Activated T-cell treated with anti-CD3 and anti-CD28 coated beads, Interleukin-2, amount 50 U/mL, for 72 hours (primary cell): ENCODE measurements at places on chromosomes 6 and 20. TPM values are rescaled to one million over a fixed set of nuclear protein-coding genes. Genes with fewer than 3 reads are reported as not detected.

DNA sequence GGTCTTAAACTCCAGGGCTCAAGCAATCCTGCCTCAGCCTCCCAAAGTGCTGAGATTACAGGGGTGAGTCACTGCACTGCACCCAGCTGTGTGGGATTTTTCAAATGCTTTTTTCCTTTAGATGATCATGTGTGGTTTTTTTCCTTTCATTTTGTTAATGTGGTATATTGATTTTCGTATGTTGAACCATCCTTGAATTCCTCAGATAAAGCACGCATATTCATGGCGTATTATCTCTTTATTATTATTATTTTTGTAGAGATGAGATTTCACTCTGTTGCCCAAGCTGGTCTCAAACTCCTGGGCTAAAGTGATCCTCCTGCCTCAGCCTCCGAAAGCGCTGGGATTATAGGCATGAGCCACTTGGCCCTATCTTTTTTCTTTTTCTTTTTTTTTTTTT lies 7.0 kb downstream of the ZGPAT start:
- no peaks in the 10 kb centered on the region for H3K27me3 ChIP-seq
- no peak for DNase-seq
- peaks cover 56% of the 10 kb centered on the region for H3K4me1 ChIP-seq
- peaks cover 27% of the 10 kb centered on the region for H3K36me3 ChIP-seq
- no peak overlapping the region for H3K27ac ChIP-seq
- no peak overlapping the region for H3K4me3 ChIP-seq

DNA sequence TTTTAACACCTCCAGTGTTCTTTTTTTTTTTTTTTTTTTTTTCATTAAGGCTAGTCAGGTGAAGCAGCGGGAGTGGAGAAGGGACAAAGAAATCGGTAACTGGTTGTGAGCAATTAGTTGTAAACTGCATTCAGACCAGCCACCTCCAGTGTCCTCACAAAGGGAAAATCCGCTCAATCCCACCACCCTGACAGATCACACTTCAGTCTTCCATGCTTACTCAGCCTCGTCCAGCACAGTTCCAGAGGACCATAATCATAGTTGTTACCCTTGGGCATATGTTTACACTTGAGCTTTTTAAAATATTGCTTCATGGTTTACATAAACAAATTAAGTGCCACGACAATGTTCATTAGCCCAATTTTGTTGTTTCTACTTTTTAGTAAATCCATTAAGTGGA lies 10.2 kb downstream of the DYNLRB1 start:
- H3K36me3 ChIP-seq: peaks cover 10% of the 10 kb centered on the region
- no peaks in the 10 kb centered on the region for H3K27me3 ChIP-seq
- no peak overlapping the region for H3K27ac ChIP-seq
- H3K4me3 ChIP-seq: no peak overlapping the region
- no peak for DNase-seq

- peak overlapping the region; percentile 90 for H3K27ac ChIP-seq
- DNase-seq: peak; percentile 63
- no peaks in the 10 kb centered on the region for H3K27me3 ChIP-seq
- H3K36me3 ChIP-seq: peaks cover 7% of the 10 kb centered on the region
- H3K4me1 ChIP-seq: peaks cover 19% of the 10 kb centered on the region
Measured at GRCh38 chr6:139027620-139028182, 844 bp upstream of the ABRACL start.

- DNase-seq: no peak
- H3K4me1 ChIP-seq: no peaks in the 10 kb centered on the region
- H3K36me3 ChIP-seq: peaks cover 3% of the 10 kb centered on the region
- peaks cover 32% of the 10 kb centered on the region for H3K27me3 ChIP-seq
Measured at GRCh38 chr20:41664584-41664983, 46.4 kb upstream of the CHD6 start.

Gene MLIP
- total RNA-seq: not detected

Gene NUP153
- total RNA-seq: 61.4 TPM

Gene HEBP2
- 36.5 TPM for total RNA-seq

Gene NKAPL
- 0.14 TPM for total RNA-seq
